ENCODE measurements at places on chromosomes 1 and 21.

GRCh38 chr21:45087022-45087823, 12.8 kb downstream of the ADARB1 start:
- no peak for DNase-seq

DNA sequence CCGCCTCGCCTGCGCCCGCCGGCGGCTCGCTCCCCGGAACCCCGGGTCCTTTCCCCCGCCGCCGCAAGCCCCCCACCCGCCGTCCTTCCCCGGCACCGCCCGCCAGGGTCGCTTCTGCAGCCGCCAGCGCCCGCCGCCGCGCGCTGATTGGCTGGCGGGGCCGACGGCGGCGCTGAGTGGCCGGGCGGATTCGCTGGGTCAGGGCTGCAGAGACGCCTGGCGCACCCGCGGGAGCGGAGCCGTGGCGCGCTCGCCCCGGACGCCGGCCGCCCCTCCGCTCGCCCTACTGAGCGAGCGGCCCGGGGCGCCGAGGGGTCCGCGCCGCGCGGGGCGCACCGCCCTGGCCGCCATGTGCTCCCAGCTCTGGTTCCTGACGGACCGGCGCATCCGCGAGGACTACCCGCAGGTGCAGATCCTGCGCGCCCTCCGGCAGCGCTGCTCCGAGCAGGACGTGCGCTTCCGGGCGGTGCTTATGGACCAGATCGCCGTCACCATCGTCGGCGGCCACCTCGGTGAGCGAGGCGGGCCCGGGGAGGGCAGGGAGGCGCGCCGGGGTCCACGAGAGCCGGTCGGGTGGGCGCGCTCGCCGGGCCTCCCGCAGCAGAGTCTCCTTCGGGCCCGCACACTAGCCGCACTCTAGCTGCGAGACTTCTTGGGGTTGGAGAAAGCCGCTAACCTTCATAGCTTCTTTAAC, at the start of gene RIMKLA:
Gene RIMKLA (plus strand): TSS at position 207 of the 694 bp plus-strand sequence. CDS start 143 bp downstream, at position 350.
- DNase-seq, result peak; percentile 75

DNA sequence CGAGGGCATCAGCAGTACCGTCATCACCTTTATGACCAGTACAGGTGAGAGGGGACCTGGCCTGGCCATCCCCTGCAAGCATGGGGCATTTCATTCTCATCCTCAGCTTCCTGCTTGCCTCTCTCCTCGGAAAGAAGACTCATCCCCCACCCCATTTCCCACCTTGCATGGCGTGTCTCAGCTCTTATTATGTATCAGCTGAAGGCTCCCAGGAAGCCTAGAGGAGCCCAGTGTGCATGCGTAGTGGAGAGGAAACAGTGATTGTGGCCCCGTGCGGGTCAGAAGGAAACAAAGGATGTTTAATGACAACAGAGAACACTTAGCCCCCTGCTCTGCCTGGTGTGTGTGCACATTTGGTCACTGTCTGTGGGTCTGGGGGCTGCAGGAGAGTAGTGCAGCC, 40.3 kb upstream of the CNTN2 start:
- DNase-seq, result no peak

- DNase-seq, result no peak
Measured at GRCh38 chr1:237141502-237141901, 99.5 kb downstream of the RYR2 start.

- DNase-seq, result no peak
Measured at GRCh38 chr21:41712201-41712600, 54.7 kb downstream of the RIPK4 start.

DNA sequence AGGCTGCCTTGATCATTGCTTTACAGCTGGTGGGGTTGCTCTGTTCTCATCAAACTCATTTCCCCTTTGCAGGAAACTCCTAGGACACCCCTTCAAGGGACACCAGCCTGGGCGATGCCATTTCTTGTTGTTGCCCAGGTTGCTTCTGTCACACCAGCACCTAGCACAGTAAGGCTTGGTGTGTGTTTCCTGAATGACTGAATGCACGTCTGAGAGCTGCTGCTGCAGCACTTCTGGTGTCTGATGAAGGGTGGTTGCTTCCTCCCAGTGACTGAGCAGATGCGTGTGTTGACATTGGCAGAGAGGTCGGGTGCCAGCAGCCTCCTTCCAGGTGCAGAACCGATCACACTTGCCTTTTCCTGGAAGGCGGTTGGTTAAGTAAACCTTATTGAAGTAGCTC, 477.4 kb downstream of the CAMTA1 start:
- no peak for DNase-seq

All from neuronal stem cell (in vitro differentiated cells).